ENCODE measurements at places on chromosomes 7 and 10. TPM values are rescaled to one million over a fixed set of nuclear protein-coding genes. Genes with fewer than 3 reads are reported as not detected.

The NPC1L1 gene
- total RNA-seq, result 0.29 TPM

The LRGUK gene
- total RNA-seq, result 0.96 TPM

The NOLC1 gene
- total RNA-seq, result 40.5 TPM

The CD36 gene
- total RNA-seq, result 2,026 TPM

The COL13A1 gene
- 0.73 TPM for total RNA-seq

The CALD1 gene
- 335 TPM for total RNA-seq

The LIPM gene
- total RNA-seq, result not detected

The SLC16A12 gene
- total RNA-seq, result 3.4 TPM

The TRPV5 gene
- not detected for total RNA-seq

The MYL10 gene
- total RNA-seq, result not detected

The RGR gene
- 0.59 TPM for total RNA-seq

The ELN gene
- total RNA-seq, result 134 TPM

The RPEL1 gene
- total RNA-seq, result not detected

The SPDYE8 gene
- total RNA-seq, result not detected

The CPA2 gene
- total RNA-seq, result not detected

The KLF6 gene
- 186 TPM for total RNA-seq

The PDIA4 gene
- 101 TPM for total RNA-seq

The HTRA1 gene
- 347 TPM for total RNA-seq

The CACNB2 gene
- total RNA-seq, result 7.5 TPM

The FBXL15 gene
- 21.0 TPM for total RNA-seq

The TMEM213 gene
- total RNA-seq, result not detected

The DYNC1I1 gene
- total RNA-seq, result 5.7 TPM

The TFR2 gene
- not detected for total RNA-seq

The PITX3 gene
- not detected for total RNA-seq

The TUBB8 gene
- total RNA-seq, result 0.59 TPM

The ERVW-1 gene
- total RNA-seq, result not detected

The PDK4 gene
- 729 TPM for total RNA-seq

The SHTN1 gene
- 17.8 TPM for total RNA-seq
